Activated CD4-positive, alpha-beta T cell treated with anti-CD3 and anti-CD28 coated beads, Interleukin-2, amount 10 ng/mL, durations not matched to agents 7 days and 5 days (primary cell): ENCODE measurements at places on chromosomes 1 and 21. TPM values are rescaled to one million over a fixed set of nuclear protein-coding genes. Genes with fewer than 3 reads are reported as not detected.

The S100A12 gene
- total RNA-seq = not detected

DNA sequence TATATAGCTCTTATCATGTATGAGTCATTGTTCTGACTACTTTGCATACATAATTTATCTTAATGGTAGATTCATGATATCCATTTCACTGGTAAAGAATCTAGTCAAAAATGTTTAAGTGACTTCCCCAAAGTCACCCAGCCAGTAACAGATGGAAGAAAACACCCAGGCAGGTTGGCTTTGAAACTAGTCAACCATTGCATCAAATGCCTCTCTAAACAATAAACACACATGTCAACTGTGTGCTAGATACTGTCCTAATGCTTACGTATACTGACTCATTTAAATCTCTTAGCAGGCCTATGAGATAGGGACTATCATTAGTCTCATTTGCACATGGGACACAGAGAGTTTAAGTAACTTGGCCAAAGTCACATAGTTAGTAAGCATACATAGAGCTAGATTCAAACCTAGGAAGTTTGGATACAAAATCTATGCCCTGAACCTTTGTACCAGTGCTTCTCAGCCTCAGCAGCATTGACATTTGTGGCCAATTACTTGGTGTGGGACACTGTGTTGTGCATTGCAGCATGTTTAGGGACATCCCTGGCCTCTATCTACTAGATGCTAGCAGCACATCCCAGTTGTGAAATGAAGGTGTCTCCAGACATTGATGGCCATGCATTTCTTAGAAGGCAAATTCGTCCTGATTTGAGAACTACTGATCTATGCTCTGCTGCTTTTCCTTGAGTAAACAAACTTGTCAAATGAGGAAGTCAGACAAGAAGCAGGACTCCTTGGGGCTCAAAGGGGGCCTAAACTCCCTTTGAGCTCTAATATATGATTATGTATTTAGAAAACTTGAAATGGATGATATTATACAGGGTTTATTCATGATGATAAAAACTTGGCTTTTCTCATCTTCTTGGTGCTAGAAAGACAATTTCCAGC, 316.3 kb downstream of the KCNH1 start:
- DNase-seq = no peak
- H3K27me3 ChIP-seq = no peaks in the 10 kb centered on the region
- H3K36me3 ChIP-seq = no peaks in the 10 kb centered on the region

The S100A8 gene
- total RNA-seq = not detected

The CD2 gene
- 258 TPM for total RNA-seq

The PTGER3 gene
- 0.15 TPM for total RNA-seq
